ENCODE measurements at places on chromosomes 6 and 20.
A peak's percentile ranks its signal among the peaks of the same experiment; 100 is the strongest.

DNA sequence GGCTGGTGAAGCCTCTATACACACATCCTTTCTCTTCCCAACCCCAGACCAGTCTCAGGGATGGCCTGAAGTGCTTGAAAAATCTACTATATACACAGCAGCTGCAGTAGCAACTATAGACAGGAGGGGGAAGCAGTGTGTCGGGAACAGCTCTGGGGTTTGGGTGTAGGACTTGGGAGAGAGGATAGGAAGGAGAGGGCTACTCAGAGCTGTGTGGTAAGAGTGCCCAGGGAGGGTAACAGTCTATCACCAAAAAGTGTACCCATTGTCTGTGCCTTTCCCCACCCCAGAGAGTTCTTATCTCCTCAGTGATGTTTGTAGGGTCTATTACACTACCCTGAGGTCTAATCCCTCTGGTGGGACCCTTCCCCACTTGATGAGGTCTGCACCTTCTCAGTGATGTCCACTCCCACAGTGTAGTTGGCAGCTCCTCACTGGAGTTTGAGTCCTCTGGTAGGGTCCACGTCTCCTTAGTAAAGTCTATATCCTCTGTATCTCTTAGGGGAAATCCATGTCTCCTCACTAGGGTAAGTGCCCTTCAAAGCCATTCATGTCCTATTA lies 1.5 kb upstream of the GGT7 start:
- peak; percentile 66 for DNase-seq

- DNase-seq, result no peak
These were observed 47.3 kb downstream of the ARMC2 start for GRCh38 chr6:108895571-108895970.

GRCh38 chr20:57326667-57327455 lies 2.7 kb upstream of the SPO11 start:
- peak; percentile 99 for DNase-seq

- DNase-seq, result no peak
These were observed 275.8 kb downstream of the FARS2 start for GRCh38 chr6:5537132-5537531.

DNA sequence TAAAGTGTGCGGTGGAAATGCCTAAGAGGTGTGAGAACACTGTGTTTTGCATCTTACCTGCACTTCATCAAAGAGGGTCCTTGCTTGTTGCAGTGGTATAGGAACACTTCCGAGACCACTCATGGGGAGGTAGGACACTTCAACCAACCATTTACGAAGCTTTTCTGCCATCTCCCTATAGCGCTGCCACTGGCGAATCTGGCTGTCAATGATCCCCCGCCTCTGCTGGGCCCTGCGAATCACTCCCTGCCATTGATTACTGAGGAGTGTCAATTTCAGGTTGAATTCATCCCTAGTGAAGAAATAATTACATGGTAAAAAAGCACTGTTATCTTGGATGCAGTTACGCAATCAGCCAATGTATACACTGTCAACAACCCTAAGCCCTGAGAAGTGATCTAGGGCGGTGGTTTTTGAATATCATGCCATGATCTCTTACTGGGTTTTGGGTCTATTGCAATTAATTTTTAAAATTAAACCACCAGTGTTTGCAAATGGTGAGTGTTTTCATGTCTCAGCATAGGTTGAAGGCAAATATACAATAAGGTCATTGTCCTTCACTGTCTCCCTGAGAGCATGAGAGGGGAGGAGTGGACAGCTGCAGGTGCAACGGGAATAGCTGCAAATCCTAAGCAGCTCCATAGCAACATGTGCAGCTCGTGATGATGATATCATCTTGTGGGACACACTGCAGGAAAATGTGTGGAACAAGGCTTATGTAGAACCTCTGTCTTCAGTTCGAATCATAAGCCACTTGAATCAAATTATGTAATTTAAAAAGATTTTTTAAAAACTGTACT lies 400.6 kb downstream of the ESR1 start:
- DNase-seq, result no peak

DNA sequence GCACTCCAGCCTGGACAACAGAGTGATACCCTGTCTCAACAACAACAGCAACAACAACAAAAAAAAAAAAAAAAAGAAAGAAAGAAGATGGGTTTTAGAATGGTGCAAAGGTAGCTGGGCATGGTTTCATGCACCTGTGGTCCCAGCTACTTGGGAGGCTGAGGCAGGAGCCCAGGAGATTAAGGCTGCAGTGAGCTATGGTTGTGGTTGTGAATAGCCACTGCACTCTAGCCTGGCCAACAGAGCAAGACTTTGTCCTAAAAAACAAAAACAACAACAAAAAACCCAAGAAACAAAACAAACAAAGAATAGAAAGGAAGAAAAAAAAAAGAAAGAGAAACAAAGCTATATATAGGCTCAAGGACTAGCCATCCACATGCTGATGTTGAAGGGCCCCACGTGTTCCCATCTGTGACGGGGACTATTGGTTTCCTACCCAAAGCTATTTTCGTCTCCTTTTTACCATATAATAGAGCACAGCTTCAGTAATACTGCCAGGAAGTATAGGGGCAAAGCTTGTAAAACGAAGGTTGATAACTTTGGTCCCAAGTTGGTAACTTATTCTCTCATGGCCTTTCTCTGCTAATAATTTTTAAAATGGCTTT lies 7.9 kb upstream of the EEF1E1 start:
- DNase-seq, result no peak

DNA sequence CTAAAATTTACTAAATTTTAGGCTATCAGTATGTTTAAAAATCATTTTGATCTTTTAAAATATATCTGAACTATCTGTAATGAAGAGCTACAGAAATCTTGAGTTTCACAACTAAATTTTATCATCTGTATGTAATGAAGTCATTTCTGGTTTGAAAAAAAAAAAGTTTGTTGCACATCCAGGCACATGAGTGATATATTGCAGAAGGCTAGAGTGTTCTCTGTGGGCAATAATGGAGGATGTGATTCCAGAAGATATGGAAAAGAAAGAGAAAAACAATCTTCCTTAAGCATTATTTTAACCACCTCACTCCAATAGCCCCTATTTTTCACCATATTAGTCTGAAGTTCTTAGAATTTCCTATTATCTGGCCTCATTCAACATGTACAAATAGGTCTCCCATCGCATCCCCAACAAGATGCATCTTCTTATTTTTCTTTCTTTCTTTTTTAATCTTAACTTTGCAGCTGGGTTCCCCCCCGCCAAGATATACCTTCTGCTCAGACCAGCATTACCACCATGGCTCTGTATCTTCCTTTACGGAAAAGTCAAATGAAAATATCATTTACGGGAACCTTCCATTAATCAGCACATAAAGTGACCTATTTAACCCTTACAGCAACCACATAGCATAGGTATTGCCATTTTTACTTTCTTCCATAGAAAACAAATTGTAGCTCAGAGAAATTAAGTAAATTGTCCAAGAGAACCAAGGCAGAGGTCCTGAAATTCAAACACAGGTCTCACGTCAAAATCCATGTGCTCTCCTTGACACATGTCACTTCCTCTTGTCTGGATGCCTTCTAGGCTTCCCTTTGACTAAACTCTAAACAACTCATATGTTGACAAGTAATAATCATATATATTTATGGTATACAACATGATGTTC lies 116.9 kb downstream of the KIF13A start:
- DNase-seq, result no peak

DNA sequence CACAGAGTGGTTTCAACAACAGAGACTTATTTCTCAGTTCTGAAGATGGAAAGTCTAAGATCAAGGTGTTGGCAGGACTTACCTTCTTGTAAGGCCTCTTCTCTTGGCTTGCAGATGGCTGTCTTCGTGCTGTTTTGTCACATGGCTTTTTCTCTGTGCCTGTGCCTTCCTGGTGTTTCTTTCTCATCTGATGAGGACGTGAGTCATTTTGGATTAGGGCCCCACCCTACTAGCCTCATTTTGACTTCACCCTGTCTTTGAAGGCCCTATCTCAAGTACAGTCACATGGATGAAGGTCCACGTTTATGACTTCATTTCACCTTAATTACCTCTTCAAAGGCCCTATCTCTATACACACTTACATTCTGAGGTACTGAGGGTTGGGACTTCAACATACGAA lies 41.4 kb upstream of the LAMA2 start:
- DNase-seq, result no peak

Data from PC-9 (cell line).